ENCODE measurements at places on chromosomes 3 and 15. TPM values are rescaled to one million over a fixed set of nuclear protein-coding genes. Genes with fewer than 3 reads are reported as not detected.

DNA sequence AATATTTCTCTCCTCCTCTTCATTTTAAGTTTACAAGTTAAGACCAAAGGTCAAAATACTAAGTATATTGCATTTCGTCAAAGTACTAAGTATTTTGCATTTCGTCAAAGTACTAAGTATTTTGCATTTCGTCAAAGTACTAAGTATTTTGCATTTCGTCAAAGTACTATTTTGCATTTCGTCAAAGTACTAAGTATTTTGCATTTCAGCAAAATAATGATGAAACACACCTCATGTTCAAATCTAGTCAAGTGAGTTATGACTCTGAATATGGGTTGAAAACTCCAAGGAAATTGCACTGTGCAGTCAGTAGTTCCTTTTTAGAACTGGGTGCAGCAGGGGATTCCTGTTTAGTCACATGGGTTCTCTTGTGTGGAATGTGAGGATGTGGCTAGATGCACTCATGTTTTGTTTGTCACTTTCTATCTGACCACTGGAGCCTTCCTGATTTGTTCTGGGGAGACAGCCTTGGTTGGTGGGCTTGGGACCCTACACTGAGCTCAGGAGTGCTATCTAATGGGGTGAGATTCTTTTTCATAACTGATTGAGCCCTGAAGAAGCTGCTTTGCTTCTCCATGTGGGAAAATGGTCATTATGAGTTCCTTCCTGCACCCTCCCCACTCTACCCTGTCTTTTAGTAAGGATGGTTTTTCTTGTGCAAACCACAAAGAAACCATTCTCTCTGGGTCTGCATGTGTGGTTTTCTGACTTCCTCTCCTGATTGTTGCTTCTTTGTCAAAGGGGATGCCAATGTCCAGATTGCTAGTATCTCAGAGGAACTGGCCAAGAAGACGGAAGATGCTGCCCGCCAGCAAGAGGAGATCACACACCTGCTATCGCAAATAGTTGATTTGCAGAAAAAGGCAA lies 73.4 kb downstream of the CCK start:
- DNase-seq = no peak

The FAM43A gene
- total RNA-seq = 1.9 TPM

DNA sequence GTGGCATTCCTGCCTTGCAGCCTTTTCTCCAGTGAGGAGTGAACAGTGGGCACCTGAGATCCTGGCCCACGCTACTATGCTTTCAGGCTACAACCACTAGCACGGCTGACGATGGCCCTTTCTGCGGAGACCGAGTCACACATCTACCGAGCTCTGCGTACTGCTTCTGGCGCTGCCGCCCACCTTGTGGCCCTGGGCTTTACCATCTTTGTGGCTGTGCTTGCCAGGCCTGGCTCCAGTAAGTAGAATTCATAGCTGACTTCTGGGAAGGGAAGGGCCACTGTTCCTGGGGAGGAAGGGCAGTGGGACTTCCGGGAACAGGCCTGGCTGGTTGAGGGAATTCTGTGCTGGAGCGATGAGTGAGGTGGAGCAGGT lies 648 bp downstream of the CYB561D2 start:
- DNase-seq = no peak

The GOLGA8J gene
- not detected for total RNA-seq

DNA sequence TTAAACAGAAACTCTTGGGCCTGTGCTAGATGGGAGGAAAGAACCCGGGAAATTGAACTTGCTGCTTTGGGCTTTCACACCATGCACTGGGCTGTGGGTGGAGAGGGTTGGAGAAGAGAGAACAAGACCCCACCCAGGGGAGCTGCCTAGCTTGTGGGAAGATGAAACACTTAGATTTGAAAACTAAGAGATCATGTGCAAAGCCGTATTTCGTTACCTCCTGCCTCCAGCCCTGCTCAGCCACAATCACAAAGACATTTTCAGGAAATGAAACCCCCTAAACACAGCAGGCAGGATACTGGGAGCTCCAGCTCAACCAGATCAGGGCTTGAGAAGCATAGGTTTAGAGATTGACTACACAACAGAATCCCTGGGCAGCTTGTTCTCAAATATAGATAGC lies 183.0 kb upstream of the C2CD4B start:
- DNase-seq = no peak
